ENCODE measurements at places on chromosomes 1 and 21.
A peak's percentile ranks its signal among the peaks of the same experiment; 100 is the strongest.

DNA sequence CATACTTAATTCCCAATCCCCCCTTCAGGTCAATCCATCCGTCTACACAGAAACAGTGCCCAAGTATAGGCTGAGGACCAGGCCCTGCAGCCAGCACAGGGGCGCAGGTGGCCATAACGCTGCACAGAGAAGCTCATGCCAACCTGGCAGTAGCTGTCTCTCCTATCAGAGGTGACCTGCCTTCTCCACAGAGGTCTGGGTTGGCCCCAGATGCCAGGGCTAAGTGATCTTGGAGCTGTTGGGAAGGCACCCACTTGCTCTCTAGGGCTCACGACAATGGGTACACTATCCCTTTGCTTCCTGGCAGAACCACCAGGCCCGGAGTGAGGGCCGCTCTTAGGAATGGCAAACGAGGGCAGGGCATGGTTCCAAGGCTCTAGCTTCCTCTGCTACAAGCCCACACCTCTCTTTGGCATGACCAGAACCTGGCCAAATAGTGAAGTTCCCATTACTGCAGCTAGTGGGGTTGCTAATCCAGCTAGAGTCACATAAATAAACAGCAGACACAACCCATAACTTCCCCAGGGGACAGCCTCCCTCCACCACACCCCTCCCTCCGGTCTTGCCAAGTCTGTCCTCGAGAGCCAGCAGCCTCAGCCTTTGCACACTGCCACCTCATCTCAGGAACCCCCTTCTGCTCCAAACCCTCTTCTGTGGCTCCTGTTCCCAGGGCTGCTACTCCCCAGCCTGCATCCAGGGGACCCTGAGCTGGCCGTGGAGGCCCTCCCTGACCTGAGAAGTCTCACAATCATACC is 113.0 kb downstream of the GLIS1 start:
- DNase-seq, result peak; percentile 25

- DNase-seq, result no peak
Observed at GRCh38 chr1:206010060-206010459, 6.9 kb upstream of the RAB7B start.

DNA sequence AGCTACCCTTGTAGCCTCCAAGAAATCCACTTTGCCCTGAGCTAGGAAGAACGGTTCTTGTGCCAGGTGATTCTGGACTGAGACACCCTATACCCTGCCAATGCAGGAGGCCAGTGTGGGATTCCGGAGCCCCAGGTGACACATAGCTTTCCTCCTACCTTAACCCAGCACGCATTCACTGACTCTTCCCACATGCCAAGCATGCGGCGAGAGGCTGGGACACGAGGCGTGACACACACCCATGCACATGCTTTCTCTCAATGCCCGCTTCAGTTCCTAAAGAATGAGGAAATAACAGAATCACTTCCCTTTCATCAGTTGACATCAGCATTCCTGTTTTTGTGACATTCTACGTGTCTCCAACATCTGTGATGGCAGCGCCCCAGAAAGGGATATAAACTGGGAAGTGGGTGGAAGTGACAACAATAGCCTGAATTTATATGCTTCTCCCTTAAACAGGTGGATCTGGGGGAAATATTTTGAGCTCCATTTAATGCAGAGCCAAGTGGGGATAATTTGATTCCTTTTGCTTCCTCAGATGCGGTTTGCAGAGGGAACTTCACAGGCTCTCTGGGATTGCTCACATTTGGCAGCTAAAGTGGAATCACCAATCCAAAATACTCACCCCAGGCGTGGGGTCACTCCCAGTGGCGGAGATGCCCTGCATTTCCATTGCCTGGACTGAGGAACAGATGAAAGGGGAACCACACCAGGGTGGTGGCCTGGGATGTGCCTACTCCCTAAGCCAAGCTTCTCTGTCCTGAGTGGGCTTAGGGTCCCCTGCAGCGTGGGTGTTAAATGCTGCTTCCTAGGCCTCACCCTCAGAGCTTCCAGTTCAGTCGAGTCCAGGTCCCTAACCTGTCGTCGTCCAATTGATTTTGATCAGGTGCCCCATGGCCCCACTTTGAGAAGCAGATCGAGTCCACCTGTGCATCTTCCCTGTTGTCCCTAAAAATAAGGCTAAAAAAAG is 445.1 kb downstream of the SIPA1L2 start:
- no peak for DNase-seq

DNA sequence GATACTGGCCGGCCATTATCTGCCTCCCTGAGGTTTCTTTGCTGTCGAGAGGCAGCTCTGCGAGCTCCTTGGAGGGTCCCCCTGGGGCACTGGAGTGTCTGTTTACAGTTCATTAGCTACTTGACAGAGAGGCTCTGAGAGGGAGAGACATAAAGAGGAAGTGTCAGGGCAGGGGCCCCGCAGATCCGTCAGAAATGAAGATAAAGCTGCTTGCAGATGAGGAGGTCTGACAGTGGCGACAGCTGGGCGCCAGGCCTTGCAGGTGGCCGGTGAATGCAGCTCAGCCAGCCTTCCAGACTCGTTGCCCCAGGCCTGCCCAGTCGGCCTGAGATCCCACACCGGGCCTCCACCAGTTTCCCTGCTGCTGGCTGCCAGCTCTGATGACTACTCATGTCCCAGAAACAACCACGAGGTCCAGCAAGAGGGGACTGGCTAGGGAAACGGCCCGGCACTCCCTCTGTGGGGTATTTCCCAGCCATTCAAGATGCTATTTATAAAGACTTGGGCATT is 84.7 kb downstream of the DISP3 start:
- DNase-seq, result peak; percentile 2

DNA sequence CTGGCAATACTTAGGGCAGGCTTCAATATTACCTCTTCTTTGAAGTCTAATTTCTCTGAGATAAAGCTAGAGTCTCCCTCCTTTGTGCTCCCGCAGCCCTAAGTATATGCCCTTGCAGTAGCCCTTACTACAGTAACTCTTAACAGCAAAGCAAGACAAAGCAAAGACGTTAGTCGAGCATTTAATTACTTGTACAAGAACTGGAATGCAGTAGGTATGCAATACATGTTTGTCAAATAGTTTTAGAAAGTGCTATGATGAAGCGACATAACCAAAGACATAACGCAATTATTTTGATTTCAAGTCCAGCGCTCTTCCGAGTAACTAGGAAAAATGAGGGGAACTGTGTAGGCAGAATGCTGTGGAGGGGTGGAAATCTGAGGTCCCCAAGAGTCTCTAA is 1.6 kb downstream of the P3H1 start:
- peak; percentile 38 for DNase-seq

- no peak for DNase-seq
Observed at GRCh38 chr1:117658676-117659075, 52.8 kb downstream of the TENT5C start.

GRCh38 chr1:53463961-53464899 is 5.0 kb downstream of the DMRTB1 start:
- DNase-seq, result no peak

- DNase-seq, result no peak
Observed at GRCh38 chr1:221892301-221892830, 150.5 kb upstream of the DUSP10 start.

- DNase-seq, result no peak
Observed at GRCh38 chr21:14523234-14523633, 22.9 kb downstream of the SAMSN1 start.

DNA sequence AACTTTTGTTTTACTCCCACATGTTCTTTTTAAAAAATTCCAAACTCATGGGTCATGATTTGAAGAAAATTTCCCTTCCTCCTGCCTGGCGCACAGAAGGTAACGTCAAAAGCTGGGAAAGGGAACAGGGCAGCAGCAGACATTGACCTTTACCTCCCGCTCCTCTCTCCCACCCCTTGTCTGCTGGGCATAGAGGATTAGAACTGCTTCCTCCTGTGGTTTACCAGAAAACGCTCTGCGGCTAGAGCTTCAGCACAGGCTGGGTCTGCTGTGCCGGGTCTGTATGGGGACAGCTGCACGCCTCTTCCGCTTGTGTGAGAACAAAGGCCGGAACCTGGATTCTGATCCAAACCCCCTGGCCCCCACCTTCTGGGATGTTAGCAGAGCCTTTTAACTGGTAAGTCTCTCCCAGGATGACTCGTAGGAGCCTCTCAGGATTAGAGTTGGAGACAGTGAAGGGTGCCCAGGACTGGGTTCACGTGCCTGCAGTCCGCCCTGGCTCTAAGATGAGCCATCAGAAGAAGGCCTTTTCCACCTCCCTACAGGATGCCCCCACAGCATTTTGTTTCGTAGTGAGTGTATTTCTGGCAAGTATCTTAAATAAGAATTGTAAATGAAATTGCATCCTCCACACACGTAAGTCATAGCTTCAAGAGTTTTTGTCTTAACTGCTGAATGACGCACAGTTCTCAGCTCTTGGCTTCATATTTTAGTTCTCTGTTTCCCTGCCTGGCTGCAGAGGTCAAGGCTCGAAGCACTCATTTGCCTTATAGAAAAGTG is 5.2 kb downstream of the H6PD start:
- peak; percentile 47 for DNase-seq

GRCh38 chr1:208135354-208135753 is 108.8 kb downstream of the PLXNA2 start:
- peak; percentile 33 for DNase-seq

DNA sequence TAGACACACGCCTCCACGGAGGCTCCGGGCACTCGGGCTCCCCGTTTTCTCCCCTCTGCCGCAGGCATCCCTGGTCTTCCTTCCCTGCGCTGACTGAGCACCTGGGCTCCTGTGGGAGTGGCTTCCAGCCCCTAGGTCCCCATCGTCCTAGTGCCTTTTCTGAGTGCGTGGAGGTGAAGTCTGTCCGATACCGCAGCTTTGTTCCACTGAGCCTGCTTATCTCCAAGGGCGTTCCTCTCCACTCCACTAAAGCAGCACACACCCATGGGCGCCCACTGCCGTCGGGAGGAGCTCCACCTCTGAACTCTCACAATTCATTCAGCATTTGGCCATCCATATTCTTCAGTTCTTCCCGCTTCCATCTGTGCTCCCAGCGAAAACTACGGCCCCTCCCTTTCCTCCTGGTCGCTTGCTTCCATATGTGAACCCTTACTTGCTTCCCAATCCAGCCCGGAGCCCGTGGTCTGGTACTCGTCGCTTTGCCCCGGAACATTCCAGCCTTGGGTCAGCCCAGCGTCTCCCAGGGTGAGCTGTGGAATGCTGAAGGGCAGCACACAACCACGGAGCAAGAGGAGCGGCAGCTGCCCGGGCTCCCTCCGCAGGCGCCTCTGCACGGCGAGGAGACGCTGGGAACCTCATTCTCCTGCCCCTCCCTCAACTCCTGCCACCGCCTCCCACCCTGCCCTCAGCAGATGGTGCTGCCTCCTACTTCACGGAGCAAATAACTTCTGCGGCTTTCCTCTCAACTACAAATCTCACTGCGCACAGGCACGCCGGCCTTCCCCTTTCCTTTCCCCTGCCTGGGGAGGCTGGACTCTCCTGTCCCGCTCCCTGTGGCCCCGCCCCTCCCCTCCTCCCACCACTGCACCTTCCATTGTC is 27.5 kb downstream of the ATP8B2 start:
- peak; percentile 66 for DNase-seq

DNA sequence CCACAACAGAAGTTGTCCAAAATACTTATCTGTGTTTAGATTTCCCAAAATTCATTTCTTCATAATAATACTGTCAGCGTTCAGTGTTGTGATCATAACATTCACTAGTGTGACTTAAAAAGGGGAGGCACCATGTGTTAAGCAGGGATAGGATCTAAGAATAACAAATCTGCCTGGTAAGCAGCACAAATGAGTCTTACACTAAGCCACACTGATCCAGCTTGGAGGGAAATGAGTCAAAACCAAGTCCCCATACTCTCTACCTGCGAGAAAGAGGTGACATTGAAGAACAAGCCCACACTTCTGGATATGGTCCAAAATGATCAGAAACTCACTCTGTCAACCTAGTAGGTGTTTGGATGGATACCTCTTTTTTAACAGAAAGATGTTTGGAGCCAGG is 145.5 kb downstream of the CRB1 start:
- DNase-seq, result no peak

- peak; percentile 83 for DNase-seq
Observed at GRCh38 chr1:12405325-12406210, 175.7 kb downstream of the VPS13D start.

DNA sequence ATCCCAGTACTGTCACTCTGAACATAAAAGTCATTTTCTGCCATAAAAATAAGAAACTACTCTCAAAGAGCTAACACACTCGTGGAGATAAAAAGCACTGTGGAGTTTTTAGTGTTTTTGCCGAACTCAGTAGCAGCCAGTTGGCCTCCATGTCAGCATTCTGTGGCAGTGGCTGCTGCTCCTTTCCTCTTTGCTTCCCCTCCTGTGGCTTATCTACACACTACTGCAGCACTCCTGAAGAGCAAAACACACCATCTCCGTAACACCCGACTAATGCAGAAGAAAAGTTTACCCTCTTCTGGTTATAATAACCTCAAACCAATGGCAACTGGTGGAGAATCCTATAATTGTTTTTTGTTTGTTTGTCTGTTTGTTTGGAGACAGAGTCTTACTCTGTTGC is 44.9 kb downstream of the RAB3GAP2 start:
- no peak for DNase-seq

DNA sequence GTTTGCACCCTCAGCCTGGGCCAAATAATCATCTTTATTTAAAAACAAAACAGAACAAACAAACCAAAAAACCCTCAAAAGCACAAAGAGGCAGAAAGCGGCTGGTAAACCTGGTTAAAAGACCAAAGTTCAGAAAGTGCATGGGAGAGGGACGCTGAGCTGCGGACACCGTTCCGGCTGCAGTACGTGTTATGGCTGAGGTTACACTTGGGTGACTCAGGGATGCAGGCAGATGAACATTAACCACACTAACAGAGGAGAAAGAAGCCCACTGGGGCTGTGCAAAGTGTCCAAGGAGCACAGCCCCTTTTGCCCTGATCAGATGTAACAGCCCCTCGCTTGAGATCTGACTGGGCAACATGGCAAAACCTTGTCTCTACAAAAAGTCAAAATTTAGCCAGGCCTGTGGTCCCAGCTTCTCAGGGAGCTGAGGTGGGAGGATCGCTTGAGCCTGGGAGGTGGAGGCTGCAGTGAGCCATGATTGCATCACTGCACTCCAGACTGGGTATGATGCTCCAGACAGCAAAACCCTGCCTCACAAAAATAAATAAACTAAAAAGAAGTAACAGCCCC is 28.3 kb downstream of the GPR157 start:
- DNase-seq, result peak; percentile 50

DNA sequence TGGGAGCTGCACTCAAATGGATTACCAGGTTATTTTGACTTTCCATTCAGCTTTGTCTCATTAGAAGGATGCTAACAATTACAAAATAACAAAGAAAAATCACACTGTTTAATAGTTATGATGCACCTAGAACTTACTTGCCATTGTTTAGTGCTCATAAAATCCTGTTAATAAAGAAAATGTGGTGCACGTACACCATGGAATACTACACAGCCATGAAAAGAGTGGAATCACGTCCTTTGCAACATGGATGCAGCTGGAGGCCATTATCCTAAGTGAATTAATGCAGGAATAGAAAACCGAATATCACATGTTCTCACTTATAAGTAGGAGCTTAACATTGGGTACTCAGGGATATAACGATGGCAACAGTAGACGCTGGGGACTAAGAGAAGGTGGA is 19.8 kb downstream of the MAP3K21 start:
- no peak for DNase-seq

DNA sequence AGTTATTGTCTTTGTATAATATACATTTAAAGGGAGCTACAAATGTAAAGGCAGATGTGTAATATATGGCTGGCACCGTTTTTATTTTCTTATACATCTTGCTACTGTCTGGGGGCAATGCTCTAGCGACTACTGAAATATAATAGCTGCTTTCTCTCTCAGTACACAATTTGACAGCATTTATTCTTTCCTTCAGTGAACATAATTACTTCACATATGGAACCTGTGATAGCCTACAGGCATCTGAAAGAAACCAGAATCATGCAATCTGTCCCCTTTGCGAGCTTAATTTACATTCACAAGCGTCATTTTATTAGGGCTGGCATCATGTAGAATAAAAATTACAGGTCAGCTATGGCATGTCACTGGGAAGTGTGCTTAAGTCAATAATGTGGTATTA is 557.5 kb upstream of the PTBP2 start:
- no peak for DNase-seq

GRCh38 chr1:53330819-53331218 is 2.9 kb upstream of the LRP8 start:
- no peak for DNase-seq
